ENCODE measurements at places on chromosomes 3 and 15.

GRCh38 chr15:45583731-45584639 lies 3.2 kb upstream of the BLOC1S6 start:
- DNase-seq: no peak

GRCh38 chr3:194930377-194931204 lies 244.9 kb downstream of the FAM43A start:
- DNase-seq: peak; percentile 70

- DNase-seq: no peak
These were observed 254.1 kb upstream of the C2CD4B start for GRCh38 chr15:62419192-62419591.

DNA sequence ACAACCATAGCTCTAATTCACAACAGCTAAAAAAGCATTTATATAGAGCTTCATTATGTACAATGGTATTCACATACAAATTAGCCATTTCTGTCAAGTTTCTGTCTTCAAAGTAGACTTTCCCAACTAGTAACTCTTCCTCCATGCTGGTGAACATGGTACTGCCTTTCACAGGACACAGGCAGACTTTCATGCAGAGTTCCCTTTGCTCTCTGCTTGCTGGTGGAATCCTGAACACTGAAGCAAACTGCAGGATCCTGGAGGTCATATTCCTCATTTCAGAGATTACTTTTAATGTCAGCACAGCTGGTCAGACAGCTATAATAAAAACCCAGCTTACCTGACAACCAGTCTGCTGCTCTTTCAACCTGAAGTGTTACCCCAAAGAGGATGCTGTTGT lies 53.6 kb downstream of the TASOR start:
- no peak for DNase-seq

DNA sequence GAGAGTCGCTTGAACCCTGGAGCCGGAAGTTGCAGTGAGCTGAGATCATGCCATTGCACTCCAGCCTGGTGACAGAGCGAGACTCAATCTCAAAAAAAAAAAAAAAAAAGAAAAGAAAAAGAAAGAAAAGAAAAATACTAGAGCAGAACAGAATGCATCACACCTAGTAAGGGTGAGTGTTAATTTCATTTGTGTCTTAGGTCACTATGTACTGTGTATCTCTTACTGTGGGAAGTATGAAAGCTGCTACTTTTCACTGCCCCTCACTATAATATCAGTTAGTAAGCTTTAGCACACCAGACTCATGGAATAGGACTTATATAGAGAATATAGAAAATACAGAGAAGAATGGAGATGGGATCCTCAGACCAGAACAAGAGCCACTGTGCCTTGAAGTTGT lies 45.9 kb upstream of the RASA2 start:
- no peak for DNase-seq
